ENCODE measurements at places on chromosomes 13 and 19.
A peak's percentile ranks its signal among the peaks of the same experiment; 100 is the strongest.

GRCh38 chr13:100674572-100674871 is at the start of gene TMTC4:
TMTC4 (minus strand) TSS chr13:100674795; CDS start chr13:100670362, 4,433 bp downstream.
- DNase-seq = no peak

GRCh38 chr13:113002206-113002912 is 33.3 kb downstream of the MCF2L start:
- DNase-seq = no peak

GRCh38 chr13:107845911-107846310 is 369.4 kb downstream of the LIG4 start:
- DNase-seq = no peak

- DNase-seq = no peak
These were observed 13.3 kb upstream of the MKNK2 start for GRCh38 chr19:2064395-2064787.

- no peak for DNase-seq
These were observed 65.6 kb downstream of the WASF3 start for GRCh38 chr13:26623125-26623524.

- DNase-seq = no peak
These were observed 313.2 kb downstream of the SHISA2 start for GRCh38 chr13:25738342-25739196.

- peak; percentile 25 for DNase-seq
These were observed 6.3 kb upstream of the JUNB start for GRCh38 chr19:12784871-12785430.

DNA sequence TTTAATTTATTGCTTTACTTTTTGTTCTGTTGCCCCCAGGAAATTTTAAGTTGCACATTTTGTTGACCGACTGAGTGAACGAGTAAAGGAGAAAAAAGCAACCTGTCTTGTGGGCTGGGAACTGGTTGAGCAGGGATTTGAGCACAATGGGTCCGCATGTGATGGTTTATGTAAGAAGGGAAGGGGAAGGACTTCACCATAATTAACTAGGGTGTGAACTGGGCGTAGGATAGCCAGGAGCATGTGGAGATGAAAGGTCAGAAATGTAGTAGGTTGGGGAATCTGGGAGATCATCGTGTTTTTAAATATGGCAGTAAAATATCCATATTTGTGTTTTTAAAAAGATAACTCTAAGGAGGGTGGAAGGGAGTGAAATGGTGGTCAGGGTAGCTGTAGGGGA is 99.9 kb downstream of the GPC5 start:
- DNase-seq = no peak

- DNase-seq = no peak
These were observed 132.1 kb upstream of the MCF2L start for GRCh38 chr13:112836940-112837339.

- DNase-seq = peak; percentile 37
These were observed at the start of gene ZBTB32 for GRCh38 chr19:35704218-35704617. ZBTB32 (plus strand) TSS chr19:35704558; CDS start chr19:35714627, 10,069 bp downstream.

GRCh38 chr13:51451467-51452360 is 1.1 kb downstream of the INTS6 start:
- peak; percentile 85 for DNase-seq

DNA sequence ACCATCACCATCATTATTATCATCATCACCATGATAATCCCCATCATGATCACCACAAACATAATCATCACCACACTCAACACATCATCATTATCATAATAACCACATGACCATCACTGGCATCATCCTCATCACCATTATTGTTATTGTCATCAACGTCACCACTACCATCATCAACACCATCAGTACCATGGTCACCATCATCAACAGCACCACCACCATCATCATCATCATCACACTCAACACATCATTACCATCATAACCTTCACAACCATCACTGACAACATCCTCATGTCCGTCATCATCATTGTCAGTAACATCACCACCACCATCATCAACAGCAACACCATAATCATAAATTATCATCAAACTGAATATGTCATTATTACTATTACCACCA is 73.2 kb downstream of the MBD3L1 start:
- no peak for DNase-seq

- no peak for DNase-seq
These were observed 17.2 kb downstream of the FGF9 start for GRCh38 chr13:21688056-21688455.

DNA sequence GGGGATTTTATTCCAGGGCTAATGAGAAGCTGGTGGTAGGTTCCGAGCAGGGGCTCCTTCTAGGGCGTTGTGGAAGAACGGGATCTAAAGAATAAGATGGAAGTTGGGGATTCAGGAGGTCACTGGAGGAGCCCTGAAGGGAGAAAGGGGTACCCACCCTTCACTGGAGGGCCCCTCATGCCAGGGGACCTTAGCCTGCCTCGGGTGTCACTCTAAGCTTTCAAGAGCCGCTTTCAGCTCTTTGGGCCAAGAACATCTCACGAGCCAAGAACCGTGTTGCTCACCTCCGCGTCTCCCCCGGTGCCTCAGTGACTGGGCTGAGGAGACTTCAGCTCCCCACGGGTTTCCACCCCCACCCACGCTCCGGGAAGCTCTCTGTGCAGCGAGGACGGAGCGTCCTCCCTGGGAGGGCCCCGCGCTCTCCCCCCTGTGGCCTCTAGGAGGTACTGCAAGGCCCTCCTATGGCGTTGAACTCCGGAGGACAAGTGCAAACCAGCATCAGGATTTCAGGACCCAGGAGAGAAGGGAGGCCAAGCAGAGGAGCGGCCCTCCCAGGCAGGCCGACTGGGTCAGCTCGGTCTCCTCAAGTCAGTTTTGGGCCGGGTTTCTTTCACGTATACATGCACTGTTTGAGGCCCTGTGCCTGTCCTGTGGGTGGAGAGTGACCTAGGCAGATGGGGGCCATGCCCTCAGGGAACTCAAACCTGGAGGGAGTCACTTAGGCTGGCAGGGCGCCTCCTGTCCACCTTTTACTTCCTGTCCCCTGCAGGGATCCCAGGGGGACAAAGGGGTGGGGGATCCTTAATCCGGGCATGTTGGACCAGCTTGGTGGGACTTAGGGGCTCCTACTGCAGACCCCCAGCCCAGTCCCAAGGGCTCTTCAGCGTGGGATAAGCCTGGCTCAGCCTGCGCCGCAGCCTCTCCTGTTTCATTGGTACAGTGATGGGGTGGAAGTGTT is 5.1 kb upstream of the KRTDAP start:
- DNase-seq = peak; percentile 85

- peak; percentile 90 for DNase-seq
These were observed 11.8 kb downstream of the PGLS start for GRCh38 chr19:17522988-17523872.

GRCh38 chr13:75153834-75154233 is 328.1 kb downstream of the TBC1D4 start:
- DNase-seq = peak; percentile 33

DNA sequence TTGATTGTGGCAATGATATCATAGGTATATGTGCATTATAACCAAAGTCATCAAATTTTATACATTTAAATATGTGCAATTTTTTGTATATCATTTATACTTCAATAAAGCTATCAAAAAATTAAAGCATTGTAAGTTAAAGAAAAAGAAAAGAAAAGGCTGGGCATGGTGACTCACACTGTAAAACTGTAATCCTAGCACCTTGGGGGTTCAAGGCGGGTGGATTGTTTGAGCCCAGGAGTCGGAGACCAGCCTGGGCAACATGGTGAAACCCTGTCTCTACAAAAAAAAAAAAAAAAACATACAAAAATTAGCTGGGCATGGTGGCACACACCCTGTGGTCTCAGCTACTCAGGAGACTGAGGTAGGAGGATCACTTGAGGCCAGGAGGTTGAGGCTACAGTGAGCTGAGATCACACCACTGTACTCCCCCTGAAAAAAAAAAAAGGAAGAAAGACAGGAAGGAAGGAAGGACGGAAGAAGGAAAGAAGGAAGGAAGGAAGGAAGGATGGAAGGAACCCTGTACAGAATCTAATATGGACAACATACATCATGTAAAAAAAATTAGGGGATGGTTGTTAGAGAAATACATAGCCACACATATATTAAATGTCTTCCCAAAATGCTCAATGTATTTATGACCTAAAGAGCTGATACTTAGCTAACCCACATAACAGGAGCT is 21.7 kb upstream of the SLC25A30 start:
- no peak for DNase-seq

GRCh38 chr19:1884291-1884718 is 991 bp downstream of the ABHD17A start:
- no peak for DNase-seq

GRCh38 chr13:42574011-42574410 is at the start of gene TNFSF11:
TNFSF11 (plus strand) TSS chr13:42574152; CDS start chr13:42574304, 152 bp downstream.
- no peak for DNase-seq

DNA sequence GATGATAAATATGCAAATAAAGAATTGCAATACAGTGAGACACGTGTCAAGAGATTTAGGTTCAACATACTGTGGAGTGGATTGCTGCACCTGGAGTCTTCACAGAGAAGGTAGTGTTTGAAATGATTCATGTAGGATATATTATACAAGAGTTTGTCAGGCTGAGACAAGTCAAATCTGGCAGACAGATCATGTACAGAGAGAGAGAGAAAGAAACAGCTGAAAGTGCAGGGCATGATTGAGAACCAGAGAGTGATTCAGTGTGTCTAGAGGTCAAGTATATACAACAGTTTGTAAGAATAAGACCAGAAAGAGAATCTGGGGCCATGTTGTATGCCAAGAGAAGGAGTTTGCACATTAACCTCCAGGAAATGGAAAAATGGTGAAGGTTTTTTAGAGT is 2.1 kb upstream of the VWA8 start:
- no peak for DNase-seq

DNA sequence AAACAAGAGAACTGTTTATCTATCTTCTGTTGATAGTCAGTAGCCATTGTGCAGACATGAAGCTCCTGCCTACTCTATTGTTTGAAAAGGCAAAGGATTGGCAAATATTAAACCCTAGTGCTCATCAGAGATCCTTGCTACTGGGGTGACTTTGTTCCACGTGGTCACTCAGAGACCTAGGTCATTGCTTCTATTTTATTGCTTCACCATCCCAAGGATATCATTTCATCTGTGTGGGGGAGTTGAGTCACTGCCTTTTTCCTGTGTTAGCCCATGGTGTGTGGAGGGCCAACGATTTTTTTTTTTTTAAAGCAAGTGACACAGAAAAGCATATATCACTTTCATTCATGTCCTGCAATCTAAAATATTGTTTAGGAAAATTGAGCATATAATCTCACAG is 254.1 kb upstream of the RXFP2 start:
- DNase-seq = peak; percentile 10

- no peak for DNase-seq
These were observed 98.3 kb upstream of the KLF5 start for GRCh38 chr13:72960541-72960940.

DNA sequence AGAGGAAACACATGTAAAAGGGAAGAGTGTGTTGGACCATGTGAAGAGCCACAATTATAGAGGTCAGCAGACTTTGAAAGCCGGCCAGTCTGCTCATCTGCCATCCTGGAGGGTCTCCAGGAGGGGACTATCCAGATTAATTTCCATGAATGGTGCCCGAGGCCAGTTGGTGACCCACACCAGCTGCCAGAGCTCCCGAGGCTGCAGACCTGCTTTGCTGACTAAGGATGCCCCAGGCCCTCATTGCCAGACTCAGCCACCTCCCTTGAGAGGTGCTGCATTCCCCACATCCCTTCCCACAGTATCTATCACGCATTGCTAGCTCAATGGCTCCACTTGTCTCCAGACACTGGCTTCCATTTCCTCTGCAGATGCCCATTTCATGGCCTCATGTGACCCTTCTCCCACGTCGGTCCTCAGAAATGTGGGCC is 110.3 kb downstream of the NALCN start:
- DNase-seq = no peak

- DNase-seq = no peak
These were observed 24.2 kb downstream of the ZFR2 start for GRCh38 chr19:3844596-3844995.

- peak; percentile 87 for DNase-seq
These were observed 61.2 kb downstream of the MLLT1 start for GRCh38 chr19:6218491-6219146.

- no peak for DNase-seq
These were observed 21.6 kb downstream of the MAST3 start for GRCh38 chr19:18119013-18119716.

DNA sequence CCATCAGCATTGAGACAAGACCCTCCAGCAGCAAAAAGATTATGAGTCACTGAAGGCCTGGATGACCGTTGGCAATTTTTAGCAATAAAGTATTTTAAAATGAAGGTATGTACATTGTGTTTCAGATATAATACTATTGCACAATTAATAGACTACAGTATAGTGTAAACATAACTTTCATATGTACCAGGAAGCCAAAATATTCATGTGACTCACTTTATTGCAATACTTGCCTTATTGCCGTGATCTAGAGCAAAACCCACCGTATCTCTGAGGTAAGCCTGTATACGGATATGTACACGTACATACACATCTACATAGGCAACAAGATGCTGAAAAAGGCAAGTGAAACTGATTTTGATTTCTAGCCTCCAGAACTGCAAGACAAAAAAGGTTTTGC is 103.3 kb downstream of the EDNRB start:
- no peak for DNase-seq

GRCh38 chr13:40801255-40802217 is 12.1 kb downstream of the SLC25A15 start:
- no peak for DNase-seq

GRCh38 chr19:690203-690602 is 5.0 kb downstream of the PRSS57 start:
- no peak for DNase-seq

- no peak for DNase-seq
These were observed 50.0 kb upstream of the RGCC start for GRCh38 chr13:41407380-41407779.

- peak; percentile 54 for DNase-seq
These were observed 985 bp upstream of the CLC start for GRCh38 chr19:39738814-39739213.

DNA sequence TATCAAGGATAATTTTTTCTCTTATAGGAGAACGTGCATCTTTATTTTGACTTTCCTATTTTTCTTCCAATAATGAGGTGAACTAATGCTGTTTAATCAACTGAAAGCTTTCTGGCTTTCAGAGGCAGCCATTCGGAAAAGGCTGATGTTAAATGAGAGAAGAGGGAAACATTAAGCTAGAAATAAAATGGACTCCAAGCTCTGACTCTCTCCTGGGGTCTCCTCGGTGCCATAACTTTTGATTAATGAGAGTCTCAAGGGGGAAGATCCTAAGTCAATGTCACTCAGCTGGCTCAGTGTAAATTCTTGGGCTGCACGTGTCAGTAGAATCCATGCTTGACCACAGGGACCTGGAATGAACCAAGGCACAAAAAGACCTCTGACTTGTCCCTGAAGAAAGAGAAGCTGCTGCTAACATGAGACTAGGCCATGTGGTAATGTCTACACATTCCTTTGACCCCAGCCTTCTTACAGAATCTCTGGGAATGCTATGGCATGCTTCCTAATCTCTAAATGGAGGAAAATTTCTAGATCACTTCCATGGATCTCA is 152.2 kb upstream of the RFC3 start:
- DNase-seq = no peak

Data from suppressor macrophage treated with lipopolysaccharide for 4 hours (primary cell).